ENCODE measurements at places on chromosomes 2 and 18. TPM values are rescaled to one million over a fixed set of nuclear protein-coding genes. Genes with fewer than 3 reads are reported as not detected.

GRCh38 chr2:71901466-71901865, 246.2 kb downstream of the CYP26B1 start:
- H3K4me1 ChIP-seq, result no peaks in the 10 kb centered on the region
- H3K36me3 ChIP-seq, result no peaks in the 10 kb centered on the region
- no peak overlapping the region for H3K27ac ChIP-seq

GRCh38 chr2:126208266-126208665, 447.7 kb upstream of the GYPC start:
- no peaks in the 10 kb centered on the region for H3K27me3 ChIP-seq
- H3K4me3 ChIP-seq, result no peak overlapping the region
- H3K4me1 ChIP-seq, result no peaks in the 10 kb centered on the region
- no peaks in the 10 kb centered on the region for H3K36me3 ChIP-seq
- H3K27ac ChIP-seq, result no peak overlapping the region

- no peaks in the 10 kb centered on the region for H3K36me3 ChIP-seq
- no peaks in the 10 kb centered on the region for H3K27me3 ChIP-seq
- no peak overlapping the region for H3K4me3 ChIP-seq
- no peaks in the 10 kb centered on the region for H3K4me1 ChIP-seq
- no peak overlapping the region for H3K27ac ChIP-seq
These were observed 27.2 kb upstream of the OTX1 start for GRCh38 chr2:63023444-63023843.

NGEF gene
- not detected for total RNA-seq

DNA sequence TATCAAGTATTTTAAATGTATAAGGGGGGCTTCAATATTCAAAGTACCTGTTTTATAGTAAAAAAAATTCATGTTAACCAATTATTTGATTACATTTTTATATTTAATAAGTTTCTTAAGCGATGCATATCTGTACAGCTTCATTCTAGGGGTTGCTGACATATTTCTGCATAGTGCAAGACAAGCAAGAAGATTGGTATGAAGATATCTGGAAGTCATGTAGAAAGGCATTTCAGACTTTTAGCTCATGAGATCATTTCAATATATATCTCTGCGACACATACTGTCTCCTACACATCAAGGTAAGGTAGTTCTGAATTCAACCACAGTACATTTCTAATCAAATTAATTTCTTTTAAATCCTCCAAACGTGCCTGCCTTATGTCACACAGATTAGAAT, 73.1 kb downstream of the MEMO1 start:
- DNase-seq, result no peak
- H3K36me3 ChIP-seq, result no peaks in the 10 kb centered on the region
- no peak overlapping the region for H3K4me3 ChIP-seq
- no peaks in the 10 kb centered on the region for H3K4me1 ChIP-seq
- H3K27ac ChIP-seq, result no peak overlapping the region

DNA sequence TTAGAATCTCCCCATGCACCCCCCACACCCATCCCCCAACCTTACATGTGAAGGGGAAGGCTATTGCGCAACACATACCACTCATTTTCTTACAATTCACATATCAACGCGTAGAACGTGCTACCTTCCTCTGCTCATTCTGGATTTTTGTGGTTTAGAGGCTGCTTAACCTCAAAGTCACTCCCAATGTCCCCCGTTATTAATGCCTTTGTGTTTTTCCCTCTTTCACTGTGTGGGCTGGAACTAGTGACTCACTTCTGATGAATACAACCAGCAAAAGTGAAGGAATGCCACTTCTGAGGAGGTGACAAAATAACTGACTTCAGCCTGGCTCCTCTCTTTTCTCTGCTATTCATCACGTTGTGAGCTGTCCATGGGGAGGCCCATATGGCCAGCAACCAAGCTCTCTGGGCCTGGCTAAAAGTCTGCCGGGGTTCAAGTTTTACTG, 342.5 kb upstream of the NXPH2 start:
- H3K36me3 ChIP-seq, result no peaks in the 10 kb centered on the region
- H3K27me3 ChIP-seq, result no peaks in the 10 kb centered on the region
- no peak for DNase-seq
- no peak overlapping the region for H3K4me3 ChIP-seq
- no peak overlapping the region for H3K27ac ChIP-seq
- H3K4me1 ChIP-seq, result no peaks in the 10 kb centered on the region

ACTR3 gene
- 277 TPM for total RNA-seq

DNA sequence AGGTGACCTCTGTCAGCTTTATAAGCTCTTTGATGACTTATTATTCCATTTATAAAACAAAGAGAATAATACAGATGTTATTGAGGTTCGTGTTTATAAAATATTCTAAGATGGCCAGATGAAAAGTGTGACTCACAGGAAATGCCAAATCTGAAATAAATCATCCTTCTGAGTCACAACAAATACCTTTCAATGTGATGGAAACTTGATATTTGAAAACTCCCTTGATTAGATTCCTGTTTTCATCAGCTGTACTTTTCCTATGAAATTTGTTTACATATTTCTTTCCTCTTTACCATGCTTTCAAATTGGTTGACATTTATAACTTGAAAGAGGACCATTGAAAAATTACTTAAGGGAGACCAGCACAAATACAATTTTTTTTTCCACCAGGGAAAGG, 30.6 kb upstream of the PPP1R1C start:
- peaks cover 14% of the 10 kb centered on the region for H3K4me1 ChIP-seq
- no peak for DNase-seq
- H3K36me3 ChIP-seq, result no peaks in the 10 kb centered on the region
- H3K4me3 ChIP-seq, result no peak overlapping the region

RESP18 gene
- total RNA-seq, result not detected

SCYGR3 gene
- not detected for total RNA-seq

DNA sequence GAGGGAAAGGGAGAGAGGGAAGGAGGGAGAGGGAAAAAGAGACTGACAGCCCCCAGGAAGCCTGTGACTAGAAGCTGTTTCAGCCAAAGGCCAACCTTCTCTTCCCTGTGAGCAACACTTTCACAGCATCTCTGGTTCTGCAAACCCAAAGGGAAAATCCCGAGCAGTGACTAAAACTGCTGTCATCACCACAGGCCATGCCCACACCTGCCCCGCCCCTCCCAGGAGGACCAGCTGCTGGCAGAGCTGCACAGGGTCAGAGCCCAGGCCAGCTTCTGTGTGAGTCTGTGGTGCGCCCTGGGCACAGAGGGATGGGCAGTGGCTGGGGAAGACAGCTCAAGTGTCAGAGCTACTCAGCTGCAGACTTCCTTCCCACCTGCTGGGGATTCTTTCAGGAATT, 64.9 kb upstream of the OTOS start:
- H3K27ac ChIP-seq, result no peak overlapping the region
- no peaks in the 10 kb centered on the region for H3K27me3 ChIP-seq
- DNase-seq, result no peak

CXCR1 gene
- 0.13 TPM for total RNA-seq

DNA sequence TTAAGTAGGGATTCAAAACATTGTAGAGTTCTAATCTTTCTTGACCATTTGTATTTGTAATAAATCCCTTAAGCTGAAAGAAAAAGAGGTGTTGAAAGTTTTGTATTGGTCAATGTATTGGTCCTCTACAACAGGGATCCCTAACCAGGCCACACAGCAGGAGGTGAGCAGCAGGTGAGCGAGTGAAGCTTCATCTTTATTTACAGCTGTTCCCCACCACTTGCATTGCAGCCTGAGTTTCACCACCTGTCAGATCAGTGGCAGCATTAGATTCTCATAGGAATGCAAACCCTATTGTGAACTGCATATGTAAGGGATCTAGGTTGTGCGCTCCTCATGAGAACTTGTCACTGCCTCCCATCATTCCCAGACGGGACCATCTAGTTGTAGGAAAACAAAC, 715.7 kb upstream of the NXPH2 start:
- no peak overlapping the region for H3K4me3 ChIP-seq
- no peak for DNase-seq
- no peaks in the 10 kb centered on the region for H3K4me1 ChIP-seq
- no peak overlapping the region for H3K27ac ChIP-seq
- no peaks in the 10 kb centered on the region for H3K27me3 ChIP-seq
- H3K36me3 ChIP-seq, result no peaks in the 10 kb centered on the region

LIMS3 gene
- total RNA-seq, result 1.5 TPM

- no peaks in the 10 kb centered on the region for H3K36me3 ChIP-seq
- no peak for DNase-seq
- H3K4me1 ChIP-seq, result no peaks in the 10 kb centered on the region
- H3K27ac ChIP-seq, result no peak overlapping the region
These were observed 1241.2 kb downstream of the SUCLG1 start for GRCh38 chr2:83217854-83218253.

DNA sequence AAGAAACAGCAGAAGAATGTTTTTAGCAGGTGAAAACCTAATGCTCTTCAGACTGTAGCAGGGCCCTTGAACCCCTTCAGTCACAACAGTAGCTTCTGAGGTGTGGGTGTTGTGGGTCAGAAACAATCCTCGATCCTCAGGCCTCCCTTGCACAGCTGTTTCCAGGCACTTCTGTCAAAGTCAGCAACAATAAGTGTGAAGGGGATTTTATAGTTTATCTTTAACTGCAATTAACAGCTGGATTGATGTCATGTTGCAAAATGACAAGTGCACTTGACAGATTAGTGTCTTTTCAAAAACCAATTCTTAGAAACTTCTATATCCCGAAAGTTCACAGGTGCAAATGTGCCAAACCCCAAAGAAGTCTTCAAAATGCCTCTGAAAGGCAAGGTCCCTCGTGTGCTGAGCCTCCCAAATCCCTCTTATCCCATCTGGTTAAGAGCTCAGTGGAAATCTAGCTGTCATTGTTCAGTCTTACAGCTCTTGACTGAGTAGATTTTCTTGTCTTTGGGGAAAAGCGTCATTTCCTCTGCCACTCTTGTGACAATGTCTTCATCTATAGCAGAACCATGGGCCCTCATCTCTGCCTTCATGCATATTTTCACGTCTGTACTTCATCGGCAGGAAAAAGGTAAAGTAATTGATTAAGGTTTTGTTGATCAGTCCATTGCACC, 29.6 kb downstream of the M1AP start:
- no peak for DNase-seq
- no peaks in the 10 kb centered on the region for H3K27me3 ChIP-seq
- no peak overlapping the region for H3K27ac ChIP-seq
- no peaks in the 10 kb centered on the region for H3K4me1 ChIP-seq

GRCh38 chr18:2326999-2327398, 244.3 kb downstream of the METTL4 start:
- H3K27me3 ChIP-seq, result no peaks in the 10 kb centered on the region
- no peak overlapping the region for H3K4me3 ChIP-seq
- no peak for DNase-seq
- H3K36me3 ChIP-seq, result no peaks in the 10 kb centered on the region
- no peak overlapping the region for H3K27ac ChIP-seq

DNA sequence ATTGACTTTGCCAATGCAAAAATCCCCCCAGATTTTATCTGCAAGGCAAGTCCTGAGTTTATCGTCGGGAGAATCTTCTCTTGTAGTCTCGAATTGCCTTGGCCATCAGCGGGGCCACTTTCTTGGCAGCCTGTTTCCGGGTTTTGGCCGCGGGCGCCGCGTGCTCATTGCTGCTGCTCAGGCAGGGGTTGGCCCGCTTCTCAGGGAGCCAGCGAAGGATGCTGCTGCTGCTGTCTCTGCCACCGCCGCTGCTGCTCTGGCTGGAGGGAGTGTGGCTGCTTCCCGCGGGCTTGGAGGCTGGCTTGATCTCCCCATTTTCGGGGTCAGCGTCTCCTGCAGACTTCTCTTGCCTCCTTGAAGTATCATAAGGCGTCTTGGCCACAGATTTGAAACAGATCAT, 2.5 kb downstream of the ELOA2 start:
- H3K4me3 ChIP-seq, result no peak overlapping the region
- H3K36me3 ChIP-seq, result no peaks in the 10 kb centered on the region
- H3K4me1 ChIP-seq, result no peaks in the 10 kb centered on the region
- DNase-seq, result no peak
- H3K27ac ChIP-seq, result no peak overlapping the region

DNA sequence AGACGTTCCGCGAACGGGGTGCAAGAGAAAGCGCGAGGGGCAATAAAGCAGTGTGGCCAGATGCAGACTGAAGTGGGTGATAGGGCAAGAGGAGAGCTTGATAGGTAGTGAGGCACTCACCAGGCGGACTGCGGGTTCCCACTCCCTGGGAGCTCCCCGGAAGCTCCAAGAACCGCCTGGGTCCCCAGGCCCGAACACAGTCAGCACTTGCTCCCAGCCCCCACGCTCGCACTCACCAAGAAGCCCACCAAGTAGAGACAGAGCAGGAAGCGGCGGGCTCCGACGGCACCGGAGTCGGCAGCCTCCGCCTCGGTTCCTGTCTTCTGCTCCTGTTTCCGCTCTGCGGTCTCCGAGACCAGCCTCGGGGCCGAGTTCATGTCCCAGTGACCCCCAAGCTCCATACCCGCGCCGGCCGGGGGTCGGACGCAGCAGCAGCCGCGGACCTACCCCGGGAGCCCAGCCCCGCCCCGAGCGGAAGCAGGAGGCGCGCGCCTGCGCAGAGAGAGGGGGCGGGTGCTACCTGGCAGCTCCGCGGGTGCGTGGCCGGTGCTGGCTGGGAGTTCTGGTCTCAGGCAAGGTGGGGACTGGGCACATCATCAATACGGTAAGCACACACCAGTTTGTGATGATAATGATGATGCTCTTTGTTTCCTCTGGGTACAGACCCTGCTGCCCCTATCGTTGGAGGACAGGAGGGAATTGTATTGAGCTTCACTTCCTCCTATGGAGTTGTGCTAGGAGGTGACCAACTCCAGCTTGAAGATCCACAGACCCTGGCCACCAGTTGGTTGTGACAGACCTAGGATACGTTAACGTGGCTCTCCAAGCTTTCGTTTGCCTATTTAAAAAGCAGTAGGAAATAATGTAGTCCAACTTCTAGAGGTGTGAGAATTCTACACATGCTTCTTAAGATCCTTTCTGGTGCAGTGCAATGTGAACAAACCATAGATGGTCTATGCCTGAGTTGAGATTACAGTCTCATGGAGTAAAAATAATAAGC, 25.1 kb upstream of the TMEM182 start:
- peak overlapping the region; percentile 48 for H3K27ac ChIP-seq
- H3K4me1 ChIP-seq, result peaks cover 20% of the 10 kb centered on the region
- H3K4me3 ChIP-seq, result peak overlapping the region; percentile 74

GRCh38 chr18:11516751-11517503, 92.5 kb upstream of the SLC35G4 start:
- no peak overlapping the region for H3K4me3 ChIP-seq
- H3K27me3 ChIP-seq, result no peaks in the 10 kb centered on the region
- no peak overlapping the region for H3K27ac ChIP-seq

GRCh38 chr2:112008910-112009485, 46.1 kb upstream of the TMEM87B start:
- H3K4me3 ChIP-seq, result no peak overlapping the region
- H3K27ac ChIP-seq, result no peak overlapping the region
- H3K27me3 ChIP-seq, result no peaks in the 10 kb centered on the region
- no peak for DNase-seq
- H3K36me3 ChIP-seq, result no peaks in the 10 kb centered on the region
- H3K4me1 ChIP-seq, result no peaks in the 10 kb centered on the region

CYP26B1 gene
- total RNA-seq, result not detected

FSIP2 gene
- 0.99 TPM for total RNA-seq

KCNG2 gene
- total RNA-seq, result not detected
